ENCODE measurements at places on chromosomes 3 and 15.

DNA sequence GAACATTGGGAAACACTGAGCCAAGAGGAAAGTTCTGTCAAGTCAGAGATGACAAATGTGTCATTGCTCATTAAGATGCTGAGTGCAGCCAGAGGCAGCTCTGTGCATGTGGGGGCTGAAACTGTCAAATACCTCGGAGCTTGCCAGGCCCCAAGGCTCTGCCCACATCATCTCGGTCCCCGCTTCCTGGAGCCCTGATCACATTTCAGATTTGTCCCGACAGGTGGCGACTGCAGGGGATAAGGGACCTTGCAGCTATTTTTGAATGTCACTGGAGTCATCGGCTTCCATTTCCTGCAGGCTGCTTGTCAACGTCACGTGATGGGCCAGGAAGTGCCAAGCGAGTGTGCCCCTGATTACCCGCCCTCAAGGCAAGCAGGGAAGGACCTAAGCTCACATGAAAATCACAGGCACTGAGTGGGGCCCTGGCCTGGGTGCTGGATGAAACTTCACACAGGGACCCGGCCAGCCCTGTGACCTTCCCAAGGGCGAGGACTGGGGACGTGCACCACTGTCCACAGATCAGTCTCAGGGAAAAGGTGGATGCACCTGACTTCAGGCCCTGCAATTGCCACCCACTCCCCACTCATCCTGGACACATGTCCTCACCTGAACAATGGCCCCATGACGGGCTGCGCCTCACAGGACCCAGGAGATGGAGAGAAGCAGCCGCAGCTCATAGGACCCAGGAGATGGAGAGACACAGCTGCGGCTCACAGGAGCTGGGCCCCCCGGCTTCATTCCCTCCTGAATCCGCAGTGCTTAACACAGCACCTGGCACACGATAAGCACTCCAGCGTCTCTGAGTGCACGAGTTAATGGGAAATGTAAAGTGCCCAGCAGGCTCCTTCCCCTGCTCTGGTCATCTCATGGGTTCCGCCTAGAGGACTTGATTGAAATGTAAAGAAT is 73.4 kb downstream of the NUP210 start:
- peak; percentile 37 for DNase-seq

GRCh38 chr3:146550743-146551510 is 6.5 kb upstream of the PLSCR1 start:
- DNase-seq: no peak

GRCh38 chr15:84905016-84905916 is 20.8 kb downstream of the SLC28A1 start:
- DNase-seq: no peak

DNA sequence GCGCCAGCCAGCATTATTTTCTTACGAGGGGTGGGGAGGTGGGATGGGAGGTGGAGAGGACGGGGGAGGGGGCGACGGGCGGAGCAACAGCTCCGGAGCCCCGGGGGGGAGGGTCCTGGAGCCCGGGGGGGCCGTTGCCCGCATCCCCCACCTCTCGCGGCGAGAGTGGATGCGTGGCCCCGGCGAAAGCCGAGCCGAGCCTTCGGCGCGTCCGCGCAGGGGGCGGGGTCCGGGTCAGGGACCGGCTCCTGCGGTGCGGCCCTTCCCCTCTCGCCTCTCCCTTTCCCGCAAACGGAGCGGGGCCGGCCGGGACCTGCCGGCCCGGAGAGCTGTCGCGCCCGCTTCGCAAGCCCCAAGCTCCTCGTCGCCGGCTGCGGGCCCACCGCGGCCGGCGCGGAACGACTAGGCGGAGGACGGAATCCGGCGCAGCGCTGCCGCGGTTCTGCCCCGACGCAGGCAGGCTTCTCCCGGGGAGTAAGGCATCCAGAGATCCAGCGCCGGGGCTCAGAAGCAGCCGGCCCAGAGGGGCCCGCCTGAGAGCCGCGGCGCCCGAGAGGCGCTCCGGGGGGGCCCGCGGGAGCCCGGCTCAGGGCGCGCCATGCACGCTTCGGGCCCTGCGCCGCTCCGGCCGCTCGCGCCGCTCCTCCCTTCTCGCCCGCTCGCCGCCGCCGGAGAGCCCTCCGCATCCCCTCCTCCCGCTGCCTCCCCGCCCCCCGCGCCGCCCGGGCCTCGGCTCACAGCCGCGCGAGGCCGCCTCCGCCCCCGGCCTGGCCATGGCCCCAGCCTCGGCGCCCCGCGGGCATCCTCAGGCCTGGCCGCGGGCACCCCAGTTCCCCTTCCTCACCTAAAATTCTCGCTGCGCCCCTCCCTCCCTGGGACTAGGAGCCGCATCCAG is 459 bp upstream of the ADCY5 start:
- DNase-seq: no peak

- no peak for DNase-seq
Measured at GRCh38 chr3:192022412-192022811, 561.4 kb downstream of the PYDC2 start.

DNA sequence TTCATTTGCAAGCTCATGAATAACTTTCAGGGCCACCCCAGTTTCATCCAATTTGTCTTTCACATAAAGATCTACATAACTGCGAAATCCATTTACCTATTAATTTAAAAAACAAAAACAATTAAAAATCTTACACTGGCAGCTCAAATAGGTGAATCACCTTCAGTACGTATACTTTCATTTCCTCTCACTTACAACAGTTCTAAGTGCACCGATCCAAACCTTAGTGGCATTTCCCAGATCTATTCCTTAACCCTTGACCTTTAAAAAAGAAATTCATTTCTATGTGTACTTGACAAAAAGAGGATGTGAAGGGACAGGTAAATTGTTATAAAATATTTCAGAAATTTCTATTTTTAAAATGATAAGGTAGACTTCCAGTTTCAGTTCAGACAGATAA is 30.8 kb downstream of the TOP2B start:
- no peak for DNase-seq

DNA sequence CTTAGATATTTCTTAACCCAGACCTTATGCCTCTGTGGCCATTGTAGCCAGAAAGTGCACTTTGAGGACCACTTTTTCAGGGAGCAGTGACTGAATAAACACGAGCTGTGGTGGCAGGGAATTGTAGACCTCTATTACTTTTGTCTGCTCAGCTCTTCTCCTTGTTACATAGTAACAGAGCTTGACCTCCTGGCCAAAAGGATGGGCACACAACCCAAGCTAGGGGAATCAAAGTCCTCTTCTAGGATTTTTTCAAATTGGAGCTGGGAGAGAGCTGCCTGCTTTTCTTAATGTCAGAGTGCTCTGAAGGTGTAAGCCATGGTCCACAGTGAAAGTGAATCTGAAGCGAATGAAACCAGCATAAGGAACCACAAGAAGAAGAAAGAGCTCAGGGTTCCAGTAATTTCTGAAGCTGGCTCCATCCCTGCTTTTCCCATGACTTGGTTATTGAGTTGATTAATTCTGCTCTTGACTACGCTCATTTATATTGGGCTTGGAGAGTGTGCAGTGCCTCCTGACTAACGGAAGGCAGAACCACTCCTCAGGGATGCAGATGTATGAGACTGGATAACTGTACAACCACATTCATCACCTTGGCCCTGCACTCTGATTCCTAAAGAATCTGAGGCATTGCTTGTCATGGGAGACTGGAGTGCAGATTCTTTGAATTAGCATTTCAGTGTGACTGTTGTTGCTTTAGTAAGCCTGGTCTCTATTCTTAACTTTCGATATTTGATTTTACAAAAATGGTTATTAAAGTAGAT is 60.9 kb downstream of the TLNRD1 start:
- no peak for DNase-seq

DNA sequence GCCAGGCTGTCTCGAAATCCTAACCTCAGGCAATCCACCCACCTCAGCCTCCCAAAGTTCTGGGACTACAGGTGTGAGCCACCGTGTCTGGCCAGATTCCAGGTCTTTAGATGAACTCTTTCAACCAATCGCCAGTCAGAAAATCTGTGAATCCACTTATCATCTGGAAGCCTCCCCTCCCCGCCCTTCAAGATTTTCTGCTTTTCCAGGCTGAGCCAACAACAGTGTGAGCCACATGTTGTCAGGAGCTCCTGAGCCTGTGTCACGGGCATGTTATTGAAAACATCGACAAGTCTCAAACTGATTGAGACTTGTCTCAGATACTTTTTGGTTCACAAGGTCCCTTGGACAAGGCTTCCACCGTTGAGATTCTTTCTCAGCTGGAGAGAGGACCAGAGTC is 52.0 kb upstream of the TRPM1 start:
- DNase-seq: no peak

DNA sequence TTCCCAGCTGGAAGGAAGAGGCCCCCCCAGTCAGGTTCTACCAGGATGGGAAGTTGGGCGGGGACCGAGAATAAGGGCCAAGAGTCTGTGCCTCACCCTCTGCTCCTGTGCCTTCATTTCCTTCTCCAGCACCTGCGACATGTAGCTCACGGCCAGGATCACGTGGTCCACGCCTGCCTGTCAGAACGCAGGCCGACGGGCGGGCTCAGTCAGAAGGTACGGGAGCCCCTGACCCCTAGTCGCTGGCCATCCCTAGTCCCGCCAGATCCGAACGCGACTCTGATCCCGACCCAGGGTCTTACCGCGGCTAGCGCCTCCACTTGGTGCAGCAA is 489 bp downstream of the GMPPB start:
- peak; percentile 32 for DNase-seq

DNA sequence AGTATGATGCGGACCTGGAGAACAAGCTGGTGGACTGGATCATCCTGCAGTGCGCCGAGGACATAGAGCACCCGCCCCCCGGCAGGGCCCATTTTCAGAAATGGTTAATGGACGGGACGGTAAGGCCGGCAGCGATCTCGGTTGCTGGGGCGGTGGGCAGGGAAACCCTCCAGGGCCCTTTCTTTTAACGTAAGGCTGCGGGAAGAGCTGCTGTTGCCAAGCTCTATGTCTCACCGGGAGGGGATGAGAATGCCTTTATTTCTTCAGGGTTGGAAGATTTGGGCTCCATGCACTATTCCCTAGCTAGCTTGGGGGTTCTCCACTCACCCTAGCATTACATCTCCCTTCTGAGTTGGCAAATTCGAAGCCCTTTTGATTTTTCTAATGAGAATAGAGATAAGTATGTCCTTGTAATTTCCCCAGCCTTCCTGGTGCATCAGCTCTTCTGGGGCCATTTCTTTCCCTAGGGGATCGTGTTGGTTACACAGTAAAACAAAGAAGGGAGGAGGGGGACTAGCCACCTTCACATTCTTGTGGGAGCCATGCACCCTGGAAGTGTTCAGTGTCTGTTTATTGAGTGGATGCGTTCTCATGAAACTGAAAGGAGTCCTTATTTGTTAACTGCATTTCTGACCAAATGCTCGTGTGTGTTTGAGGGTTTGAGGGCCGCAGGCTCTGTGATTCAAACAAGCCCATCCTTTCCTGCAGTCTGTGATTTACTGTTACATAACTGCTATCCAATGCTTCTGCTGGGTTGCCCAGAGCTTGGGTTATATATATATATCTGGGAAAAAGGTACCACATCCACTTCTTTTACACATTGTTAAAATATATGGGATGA is 982 bp downstream of the TAGLN3 start:
- no peak for DNase-seq

DNA sequence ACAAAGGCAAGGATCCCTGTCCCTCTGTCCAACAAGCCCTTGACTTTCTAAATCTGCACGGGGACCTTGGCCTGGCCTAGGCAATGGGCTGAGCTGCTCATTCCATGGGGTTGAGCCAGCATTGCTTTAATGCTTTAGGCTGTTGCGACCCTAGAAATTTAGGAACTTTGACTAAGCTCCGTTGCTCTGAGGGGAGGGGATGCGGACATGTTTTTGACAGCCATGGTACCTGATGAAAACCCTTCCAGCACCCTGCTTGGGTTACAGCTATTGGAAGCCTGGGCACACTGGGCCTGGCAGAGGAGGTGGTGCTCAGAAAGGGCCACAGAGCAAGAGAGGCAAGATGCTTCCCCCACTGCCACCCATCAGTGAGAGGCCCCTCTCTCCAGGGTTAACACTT is 37.1 kb downstream of the SYNM start:
- no peak for DNase-seq

GRCh38 chr15:74549816-74550215 is 8.8 kb downstream of the ARID3B start:
- DNase-seq: no peak

DNA sequence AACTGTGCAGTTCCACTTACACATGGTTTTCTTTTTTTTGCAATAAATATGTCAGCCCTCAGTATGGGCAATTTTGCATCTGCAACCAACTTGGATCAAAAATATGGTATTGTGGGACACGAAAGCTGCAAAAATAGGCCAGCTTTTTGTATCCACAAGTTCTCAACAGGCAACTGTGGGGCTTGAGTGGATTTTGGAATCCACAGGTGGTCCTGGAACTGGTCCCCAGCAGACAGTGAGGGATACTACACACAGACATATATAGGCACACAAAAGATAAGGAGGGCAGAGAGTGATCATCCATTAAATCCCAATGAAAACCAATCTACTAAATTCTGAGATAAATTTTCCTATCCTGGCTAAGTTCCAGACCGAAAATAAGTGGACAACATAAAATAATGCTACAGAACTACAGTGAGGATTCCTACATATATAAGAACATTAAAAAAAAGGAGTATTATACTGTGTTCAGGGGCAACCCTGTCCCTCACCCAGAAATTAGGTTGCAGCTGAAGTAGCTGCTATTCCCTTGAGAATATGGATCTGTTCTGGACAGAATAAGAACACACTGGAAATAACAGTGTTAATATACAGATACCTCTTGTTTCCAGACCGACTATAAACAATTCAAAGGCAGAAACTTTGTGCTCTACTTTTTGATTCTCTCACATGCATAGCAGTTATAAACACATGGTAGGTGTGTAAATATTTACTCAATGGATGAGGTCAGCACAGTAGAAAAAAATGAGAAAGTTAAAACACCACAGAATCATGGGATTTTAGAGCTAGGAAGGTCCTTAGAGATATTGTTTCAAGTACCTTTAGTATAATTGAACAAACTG is 25.4 kb downstream of the DENND4A start:
- DNase-seq: no peak

DNA sequence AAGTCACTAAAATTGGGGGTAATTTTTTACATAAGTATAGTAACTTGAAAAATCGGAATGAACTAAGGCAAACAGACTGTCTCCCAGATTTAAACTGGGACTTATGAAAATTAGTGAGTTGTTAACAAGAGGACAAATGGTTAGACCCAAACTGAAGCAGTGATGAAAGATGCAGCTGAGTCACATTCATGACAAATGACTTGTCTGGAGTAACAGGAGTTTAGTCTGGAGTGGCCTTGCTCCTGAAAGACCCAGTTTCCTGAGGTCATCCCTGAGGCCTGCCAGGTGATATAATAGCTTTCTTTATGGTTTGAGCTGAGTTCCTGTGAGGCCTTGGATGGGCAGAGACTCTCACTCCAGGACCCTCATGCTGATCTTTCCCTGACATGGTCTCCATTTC is 9.6 kb upstream of the CTDSPL start:
- no peak for DNase-seq

DNA sequence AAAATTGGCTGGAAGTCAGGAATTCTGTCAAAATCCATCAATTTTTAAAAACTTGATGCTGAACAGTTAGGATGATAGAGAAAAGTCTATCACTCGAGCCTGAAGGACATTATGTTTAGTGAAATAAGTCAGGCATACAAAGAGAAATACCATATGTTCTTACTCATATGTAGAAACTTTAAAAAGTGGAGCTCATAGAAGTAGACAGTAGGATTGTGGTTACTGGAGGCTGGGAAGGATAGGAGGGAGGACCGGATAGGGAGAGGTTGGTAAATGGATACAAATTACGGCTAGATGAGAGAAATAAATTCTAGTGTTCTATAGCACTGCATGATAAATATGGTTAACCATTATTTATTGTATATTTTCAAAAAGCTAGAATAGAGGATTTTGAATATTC is 389.5 kb upstream of the RASGRP1 start:
- DNase-seq: no peak

GRCh38 chr15:41115161-41115651 is 874 bp downstream of the INO80 start:
- DNase-seq: no peak

Data from stimulated activated CD4-positive, alpha-beta T cell treated with anti-CD3 and anti-CD28 coated beads, TNF-alpha, amount 100 ng/mL, for 4 hours (primary cell).